Progenitor cell of endocrine pancreas (in vitro differentiated cells): ENCODE measurements at places on chromosomes 11 and 22. TPM values are rescaled to one million over a fixed set of nuclear protein-coding genes. Genes with fewer than 3 reads are reported as not detected.

GRCh38 chr11:78289552-78290292, 101.0 kb downstream of the USP35 start:
- no peak for DNase-seq

GRCh38 chr11:11668781-11669180, 47.0 kb upstream of the GALNT18 start:
- no peak for DNase-seq

DNA sequence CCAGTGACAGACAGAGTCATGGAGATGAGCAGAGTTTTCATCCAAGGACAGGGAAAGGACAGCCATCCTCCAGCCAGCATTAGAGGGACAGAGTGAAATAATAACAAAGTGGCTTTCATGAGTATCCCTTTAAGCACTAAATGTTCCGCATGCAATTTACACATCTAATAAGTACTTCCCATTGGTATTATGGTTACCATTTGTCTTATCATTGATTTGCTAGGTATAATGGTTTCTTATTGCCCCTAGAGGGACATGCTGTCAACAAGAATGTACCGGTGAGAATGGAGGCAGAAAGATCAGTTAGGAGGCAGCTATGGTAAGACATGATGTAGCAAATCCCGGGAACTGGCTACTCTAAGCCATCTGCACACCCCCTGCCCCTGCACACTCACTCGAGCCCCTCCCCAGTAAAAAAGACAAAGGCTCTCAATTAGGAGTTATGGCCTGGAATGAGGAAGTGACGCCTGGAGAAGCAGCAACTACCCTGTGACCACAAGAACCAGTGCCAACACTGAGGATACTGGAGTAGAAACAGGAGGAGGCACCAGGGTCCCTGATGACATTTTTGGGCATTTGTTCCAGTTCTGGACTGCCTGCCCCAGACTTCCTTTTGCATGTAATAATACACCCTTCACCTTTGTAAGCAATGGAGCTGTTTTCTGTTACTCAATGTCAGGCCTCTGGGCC, 30.2 kb upstream of the HMGXB4 start:
- no peak for DNase-seq

DNA sequence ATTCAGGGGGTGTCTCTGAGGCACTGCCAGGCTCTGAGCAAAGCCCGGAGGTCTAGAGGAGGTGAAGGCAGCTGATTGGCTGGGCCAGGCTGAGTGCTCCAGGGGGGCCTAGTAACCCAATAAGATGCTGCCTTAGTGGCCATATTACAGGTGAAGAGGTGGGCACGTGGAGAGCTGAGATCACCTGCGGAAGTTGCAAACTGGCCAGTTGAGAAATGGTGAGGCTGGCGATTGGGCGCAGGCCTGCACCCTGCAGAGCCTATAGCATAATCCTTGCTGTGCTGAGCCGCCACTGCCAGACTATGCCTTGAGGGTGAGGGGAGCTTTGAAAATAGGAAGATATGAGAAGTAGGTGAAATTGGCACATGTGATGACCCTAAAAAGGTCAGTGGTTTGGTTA, 21.7 kb downstream of the DERL3 start:
- DNase-seq: no peak

DNA sequence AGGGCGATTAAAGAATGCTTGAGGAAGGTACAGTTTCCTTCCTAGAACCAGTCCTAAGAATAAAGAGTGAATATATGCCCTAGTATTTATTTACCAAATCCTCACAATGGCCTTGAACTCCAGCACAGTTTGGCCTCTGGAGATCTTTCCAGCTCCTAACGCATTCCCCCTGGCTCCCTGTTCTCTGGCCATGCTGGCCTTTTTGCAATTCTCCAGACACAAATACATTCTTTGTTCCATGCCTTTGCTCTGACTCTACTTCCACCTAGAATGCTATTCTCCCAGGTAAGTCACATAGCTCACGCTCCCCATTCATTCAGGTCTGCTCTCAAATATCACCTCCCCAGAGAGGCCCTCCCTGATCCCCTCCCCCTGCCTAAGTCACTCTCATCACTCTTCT, 3.7 kb upstream of the DGKZ start:
- no peak for DNase-seq

DNA sequence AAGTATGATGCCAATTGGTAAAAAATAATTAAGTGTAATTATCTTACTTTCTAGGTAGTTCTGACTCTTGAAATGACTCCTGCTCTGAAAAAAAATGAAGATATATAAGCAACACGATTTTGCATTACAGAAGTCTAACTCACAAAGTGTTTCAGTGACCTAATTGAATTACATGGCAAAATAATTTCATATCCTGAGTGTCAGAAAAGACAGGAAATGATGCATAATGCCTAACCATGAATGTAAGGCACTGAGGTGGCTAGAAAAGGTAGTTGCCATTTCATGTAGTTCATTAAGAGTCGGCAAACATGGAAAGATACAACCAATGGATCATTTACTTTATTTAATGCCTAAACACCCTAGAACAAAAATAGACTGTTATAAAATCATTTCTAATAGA, 113.5 kb downstream of the GUCY1A2 start:
- DNase-seq: no peak

Gene RCOR2
- 39.4 and 39.7 TPM in 2 replicates for total RNA-seq

DNA sequence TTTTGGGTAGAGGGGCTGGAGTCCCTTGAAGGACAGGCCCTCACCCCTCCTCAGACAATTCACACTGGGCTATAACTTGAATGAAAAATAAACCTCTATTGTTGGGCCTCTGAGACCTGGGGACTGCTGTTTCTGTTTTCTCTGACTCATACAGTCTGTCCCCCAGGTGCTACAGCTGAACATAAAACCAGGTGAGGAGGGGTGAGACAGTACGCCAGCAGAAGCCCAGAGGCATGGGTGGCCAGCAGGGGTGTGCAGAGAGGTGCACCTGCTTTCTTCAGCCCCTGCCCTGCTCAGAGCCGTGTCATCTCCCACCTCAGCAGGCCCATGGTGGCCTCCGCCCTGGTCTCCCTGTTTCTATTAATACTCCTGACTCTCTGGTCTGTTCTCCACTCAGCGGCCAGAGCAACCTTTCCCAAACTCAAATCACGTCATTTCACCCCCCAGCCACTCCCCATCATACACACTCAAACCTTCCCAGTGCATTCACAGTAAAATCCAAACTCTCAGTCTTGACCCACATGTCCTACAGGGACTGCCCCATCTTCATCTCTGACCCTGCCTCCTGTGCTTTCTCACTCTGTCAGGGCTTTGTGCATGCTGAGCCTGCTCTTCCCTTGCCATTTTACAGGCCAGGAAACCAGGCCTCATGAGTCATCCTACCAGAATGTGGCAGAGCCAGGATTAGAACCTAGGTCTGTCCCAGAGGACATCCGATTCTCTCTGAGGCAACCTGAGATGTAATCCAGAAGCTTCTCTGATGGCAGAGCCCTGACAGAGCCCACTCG, 5.4 kb upstream of the IL2RB start:
- no peak for DNase-seq

GRCh38 chr11:92707173-92707619, 262.3 kb upstream of the MTNR1B start:
- DNase-seq: no peak

Gene MAPK8IP1
- total RNA-seq: 43.0 and 48.1 TPM in 2 replicates

DNA sequence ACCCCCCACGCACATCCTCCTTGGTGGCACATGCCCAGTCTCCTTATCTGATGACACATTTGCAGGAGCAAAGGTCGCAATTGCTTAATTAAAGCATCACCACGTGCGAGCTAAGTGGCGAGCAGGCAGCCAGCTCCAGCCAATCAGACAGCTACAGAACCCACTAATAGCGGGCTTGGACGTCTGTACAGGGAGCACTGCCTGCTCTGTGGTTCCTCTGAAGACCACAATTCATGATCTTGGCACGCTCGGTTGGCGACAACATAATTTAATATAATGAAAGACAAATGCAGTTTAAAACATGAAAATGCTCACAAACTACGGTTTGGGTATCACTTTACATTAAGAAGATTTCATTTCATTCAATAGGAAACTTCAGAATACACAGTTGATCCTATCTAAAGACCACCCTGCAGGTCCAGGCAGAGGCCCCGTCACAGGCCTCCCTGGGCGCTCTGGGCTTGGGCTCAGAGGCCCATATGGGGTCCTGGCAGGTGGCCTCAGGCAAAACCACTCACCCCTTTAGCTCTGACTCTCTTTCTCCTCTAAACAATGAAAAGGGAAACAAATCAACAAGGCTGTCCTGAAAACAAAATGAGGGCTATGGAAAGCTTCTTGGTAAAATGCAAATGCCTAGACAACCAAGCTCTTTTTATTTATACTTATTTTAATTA, 10.4 kb downstream of the PACSIN2 start:
- no peak for DNase-seq

GRCh38 chr11:111521135-111521534, 6.6 kb downstream of the HOATZ start:
- no peak for DNase-seq

Gene DPP3
- 78.7 and 79.7 TPM in 2 replicates for total RNA-seq

GRCh38 chr11:17798253-17798652, 63.7 kb downstream of the KCNC1 start:
- DNase-seq: no peak

DNA sequence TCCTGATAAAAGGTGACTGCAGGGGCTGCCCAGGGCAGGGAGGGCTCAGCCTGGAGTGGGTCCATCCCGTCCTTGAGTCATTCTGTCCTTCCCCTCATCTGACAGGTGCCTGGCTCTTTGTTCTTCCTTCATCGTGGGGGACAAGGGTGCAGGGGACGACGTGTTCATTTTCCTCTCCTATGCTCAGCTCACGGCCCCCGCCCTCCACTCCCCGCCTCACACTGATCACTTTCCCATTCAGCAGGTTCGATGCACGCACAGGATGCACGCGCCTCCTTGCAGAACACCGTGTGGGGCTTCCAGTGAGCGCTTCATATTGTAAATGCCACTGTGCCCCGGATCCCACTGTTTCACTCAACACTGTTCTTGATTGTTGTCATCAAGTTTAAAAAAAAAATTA, 32.7 kb upstream of the SHANK2 start:
- no peak for DNase-seq

GRCh38 chr11:18491924-18492323, 34.8 kb downstream of the TSG101 start:
- no peak for DNase-seq

Gene ARHGAP42
- total RNA-seq: 25.3 and 27.7 TPM in 2 replicates

Gene MUC15
- 0.31 and 0.53 TPM in 2 replicates for total RNA-seq

GRCh38 chr11:40023724-40024123, 1435.7 kb downstream of the LRRC4C start:
- no peak for DNase-seq

DNA sequence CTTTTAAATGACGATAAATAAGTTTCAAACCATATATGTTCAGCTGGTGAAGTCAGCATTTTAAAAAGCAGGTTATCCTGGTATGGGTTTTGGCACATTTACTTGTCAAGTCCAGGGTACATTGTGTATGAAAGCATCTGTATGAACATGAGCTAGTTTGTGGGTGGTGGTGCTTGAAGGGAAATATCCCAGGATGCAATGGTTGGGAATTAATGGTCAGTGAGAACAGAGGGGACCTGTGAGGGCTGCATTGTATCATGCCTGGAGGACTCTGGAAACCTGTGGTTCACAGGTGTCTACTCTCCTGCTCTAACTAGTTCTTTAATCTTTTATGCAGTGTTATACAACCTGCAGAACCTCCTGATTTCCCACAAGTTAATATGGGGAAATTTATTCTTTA, 5.8 kb downstream of the DEPDC7 start:
- DNase-seq: no peak

Gene FGF19
- not detected in 2 replicates for total RNA-seq

Gene CYB5R2
- 9.1 and 9.7 TPM in 2 replicates for total RNA-seq

DNA sequence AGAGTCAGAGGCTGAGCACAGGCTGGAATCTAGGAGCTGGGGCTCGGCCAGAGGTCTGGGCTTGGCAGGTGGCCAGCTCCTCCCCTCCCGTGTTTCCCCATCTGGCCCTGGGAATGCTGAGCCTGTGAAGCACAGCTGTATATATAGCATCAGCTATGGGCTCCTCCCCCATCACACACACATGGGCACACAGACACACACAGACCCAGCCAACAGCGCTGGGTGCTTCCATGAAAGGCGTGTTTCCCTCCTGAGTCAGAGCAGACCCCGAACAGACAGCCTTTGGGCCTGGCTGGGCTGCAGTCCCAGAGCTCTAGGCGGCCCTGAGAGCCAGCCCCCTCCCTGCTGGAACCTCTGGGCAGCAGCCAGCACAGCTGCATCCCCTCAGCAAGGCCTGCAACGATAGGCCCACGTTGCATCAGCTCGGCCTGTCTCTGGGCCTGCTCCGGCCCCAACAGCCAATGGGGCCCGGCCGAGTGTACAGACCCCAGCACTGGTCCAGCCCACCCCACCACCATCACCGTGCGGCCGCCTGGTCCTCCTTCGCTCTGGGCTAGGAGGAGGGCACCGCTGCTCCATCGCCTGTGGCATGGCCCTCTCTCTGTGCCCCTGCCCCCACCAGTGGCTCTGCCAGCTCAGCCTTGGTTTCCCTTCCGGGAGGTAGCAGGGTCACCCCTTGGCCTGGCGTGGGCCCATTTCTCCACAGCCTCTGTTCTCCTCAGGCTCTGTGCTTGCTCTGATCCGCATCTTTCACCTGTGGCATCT, 7.6 kb upstream of the SERPINH1 start:
- DNase-seq: no peak

DNA sequence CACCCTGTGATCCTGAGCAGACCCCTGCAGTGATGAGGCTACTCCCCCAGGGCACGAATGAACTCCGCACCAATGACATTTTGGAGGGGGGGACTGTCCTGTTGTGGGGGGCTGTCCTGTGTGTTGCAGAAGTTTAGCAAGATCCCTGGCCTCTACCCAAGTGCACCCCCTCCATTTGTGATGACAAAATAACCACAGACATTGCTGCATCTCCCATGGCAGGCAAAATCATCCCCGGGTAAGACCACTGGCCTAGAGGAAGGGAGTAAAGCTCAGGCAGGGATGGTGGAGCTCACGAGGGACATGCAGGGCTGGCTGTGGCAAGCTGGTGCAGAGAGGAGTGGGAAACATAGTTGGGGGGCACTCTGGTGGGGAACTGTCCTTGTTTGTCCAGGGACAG, 40.6 kb downstream of the NECTIN1 start:
- DNase-seq: no peak

Gene ZP1
- total RNA-seq: not detected in 2 replicates

DNA sequence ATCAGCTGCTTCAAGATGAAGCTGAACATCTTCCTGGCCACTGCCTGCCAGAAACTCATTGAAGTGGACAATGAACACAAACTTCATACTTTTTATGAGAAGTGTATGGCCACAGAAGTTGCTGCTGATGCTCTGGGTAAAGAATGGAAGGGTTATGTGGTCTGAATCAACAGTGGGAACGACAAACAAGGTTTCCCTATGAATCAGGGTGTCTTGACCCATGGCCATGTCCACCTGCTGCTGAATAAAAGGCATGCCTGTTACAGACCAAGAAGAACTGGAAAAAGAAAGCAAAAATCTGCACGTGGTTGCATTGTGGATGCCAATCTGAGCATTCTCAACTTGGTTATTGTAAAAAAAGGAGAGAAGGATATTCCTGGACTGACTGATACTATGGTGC, 22.2 kb upstream of the BIRC3 start:
- no peak for DNase-seq

- no peak for DNase-seq
Measured at GRCh38 chr11:83572581-83573496, 286.7 kb upstream of the CCDC90B start.

Gene RBMXL2
- total RNA-seq: 0.14 TPM in 1 of 2 replicates, not detected in the other

GRCh38 chr22:30636226-30637077, 871 bp downstream of the SLC35E4 start:
- no peak for DNase-seq
